Fibroblast of lung (primary cell): ENCODE measurements at places on chromosomes 3 and 15. TPM values are rescaled to one million over a fixed set of nuclear protein-coding genes. Genes with fewer than 3 reads are reported as not detected.

The TMEM207 gene
- total RNA-seq: not detected in 2 replicates

The GRM7 gene
- total RNA-seq: 0.26 TPM in 1 of 2 replicates, not detected in the other

The SLC9A9 gene
- 33.9 and 74.0 TPM in 2 replicates for total RNA-seq

The CELSR3 gene
- 0.77 and 2.1 TPM in 2 replicates for total RNA-seq

The ST8SIA2 gene
- under 0.01 TPM in 1 of 2 replicates, not detected in the other for total RNA-seq

The ITIH1 gene
- not detected in 2 replicates for total RNA-seq

The MESP2 gene
- 0.77 and 0.99 TPM in 2 replicates for total RNA-seq

DNA sequence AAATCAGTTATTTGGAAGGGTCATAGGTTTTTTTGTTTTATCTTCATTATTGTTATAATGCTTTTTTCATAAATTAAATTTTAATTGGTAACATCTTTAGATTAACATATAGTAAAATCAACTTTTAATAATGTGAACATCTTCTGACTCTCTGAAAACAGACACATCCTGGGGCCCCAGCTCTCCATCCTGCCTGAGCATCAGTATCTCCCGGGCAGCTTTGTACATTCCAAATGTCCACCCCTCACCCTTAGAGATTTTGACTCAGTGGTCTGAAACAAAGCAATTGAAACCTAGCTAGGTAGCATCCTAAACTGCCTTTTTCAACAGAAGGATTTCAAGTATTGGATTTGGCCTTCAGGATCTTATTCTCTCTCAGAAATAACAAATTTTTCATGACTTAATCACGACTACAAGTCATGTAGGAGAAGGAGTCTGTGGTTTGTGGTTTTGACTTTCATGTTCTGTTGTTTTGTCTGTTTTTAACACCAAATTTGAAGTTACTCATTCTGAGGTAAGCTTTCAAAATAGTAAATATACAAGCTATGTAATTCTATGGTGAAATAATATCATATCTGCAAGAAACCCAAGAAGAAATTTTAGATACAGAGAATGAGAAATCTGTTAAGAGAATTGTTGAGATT, 147.3 kb upstream of the UBE2E2 start:
- DNase-seq: peak; percentile 70

DNA sequence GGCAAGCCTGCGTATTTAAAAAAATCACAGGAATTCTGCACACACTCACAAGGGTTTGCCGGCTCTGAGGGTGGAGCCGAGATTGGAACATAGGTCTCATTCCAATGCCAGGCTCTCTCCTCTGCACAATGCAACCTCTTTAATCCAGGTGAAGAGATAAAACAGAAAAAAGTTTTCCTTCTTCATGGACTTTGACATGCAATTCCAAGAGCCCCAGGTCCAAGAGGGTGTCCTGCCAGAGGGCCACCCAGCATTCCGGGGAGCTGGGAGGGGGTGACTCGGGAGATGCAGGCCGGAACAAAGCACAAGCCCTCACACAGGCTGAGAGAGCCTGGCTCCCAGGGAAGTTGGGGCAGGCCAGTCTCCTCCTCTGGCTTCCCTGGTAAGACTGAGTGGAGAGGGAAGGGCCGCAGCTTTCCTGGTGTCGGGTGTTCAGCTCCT, 6.7 kb upstream of the SLC12A8 start:
- no peak for DNase-seq

GRCh38 chr3:53102601-53103147, 27.6 kb downstream of the RFT1 start:
- no peak for DNase-seq

- peak; percentile 48 for DNase-seq
Measured at GRCh38 chr3:30188713-30189112, 417.7 kb upstream of the TGFBR2 start.

GRCh38 chr3:46731795-46732194, 14.1 kb upstream of the PRSS50 start:
- DNase-seq: no peak

GRCh38 chr3:171365489-171365888, 94.7 kb downstream of the TNIK start:
- DNase-seq: no peak

DNA sequence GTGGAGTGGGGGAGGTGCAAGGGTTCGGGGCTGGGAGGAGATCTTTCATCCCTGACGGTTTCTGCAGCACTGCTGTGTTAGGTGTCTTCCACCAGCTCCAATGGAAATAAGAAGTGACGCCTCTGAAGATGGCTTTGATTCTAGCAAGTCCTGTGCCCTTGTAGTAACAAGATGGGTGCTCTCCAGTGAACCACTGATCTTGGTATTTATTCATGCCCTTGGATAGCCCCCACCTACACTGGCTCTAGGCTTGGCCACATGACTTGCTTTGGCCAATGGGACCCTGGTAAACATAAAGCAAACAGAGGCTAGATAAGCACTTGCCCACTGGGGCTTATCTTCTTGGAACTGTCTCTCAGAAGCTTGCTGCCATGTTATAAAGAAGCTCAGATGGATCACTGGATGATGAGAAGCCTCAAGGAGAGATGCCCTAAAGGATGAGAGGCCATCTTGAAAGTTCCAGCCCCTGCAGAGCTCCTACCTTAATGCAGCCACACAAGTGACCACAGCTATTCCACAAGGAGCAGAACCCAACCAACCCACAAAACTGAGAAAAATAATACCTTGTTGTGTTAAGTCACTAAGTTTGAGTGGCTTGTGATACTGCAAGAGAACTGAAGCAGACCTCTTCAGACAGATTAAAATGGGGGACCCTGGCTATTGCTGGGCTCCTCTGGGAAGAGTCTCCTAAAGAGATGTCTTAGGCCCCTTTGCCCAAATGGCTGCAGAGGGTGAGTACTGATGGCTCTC, 137.9 kb downstream of the PDCD6IP start:
- no peak for DNase-seq

- DNase-seq: peak; percentile 84
Measured at GRCh38 chr15:82044373-82045178, 1.2 kb downstream of the MEX3B start.

GRCh38 chr3:35745351-35745750, 106.0 kb downstream of the ARPP21 start:
- DNase-seq: no peak

DNA sequence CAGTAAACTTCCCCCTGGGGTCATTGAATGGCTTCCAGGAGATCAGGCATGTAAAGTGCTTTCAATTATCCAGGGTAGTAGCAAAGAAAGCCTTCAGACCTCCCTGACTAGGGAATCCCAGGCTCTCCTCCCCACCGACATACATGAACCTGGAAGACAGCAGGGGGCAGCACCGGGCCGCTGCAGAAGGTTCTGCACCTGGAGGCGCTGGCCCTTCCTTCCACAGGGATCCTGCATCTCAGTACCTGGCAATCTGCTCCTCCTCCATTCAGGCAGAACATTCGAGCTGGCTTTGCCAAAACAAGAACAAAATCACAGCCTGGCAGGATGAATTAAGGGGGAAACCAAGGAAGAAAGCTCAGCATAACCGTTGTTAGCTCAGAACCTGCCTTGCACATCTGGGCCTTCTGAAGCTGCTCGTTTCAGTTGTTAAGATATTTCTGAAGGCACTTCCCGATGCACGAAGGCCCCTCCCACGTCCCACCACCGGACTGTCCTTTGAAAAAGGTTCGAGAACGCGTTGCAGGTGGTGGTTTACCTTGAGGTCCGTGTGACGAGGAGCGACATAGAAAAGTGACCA, 237.7 kb downstream of the SLCO3A1 start:
- DNase-seq: peak; percentile 14

GRCh38 chr3:21705769-21706168, 45.2 kb downstream of the ZNF385D start:
- DNase-seq: peak; percentile 90

DNA sequence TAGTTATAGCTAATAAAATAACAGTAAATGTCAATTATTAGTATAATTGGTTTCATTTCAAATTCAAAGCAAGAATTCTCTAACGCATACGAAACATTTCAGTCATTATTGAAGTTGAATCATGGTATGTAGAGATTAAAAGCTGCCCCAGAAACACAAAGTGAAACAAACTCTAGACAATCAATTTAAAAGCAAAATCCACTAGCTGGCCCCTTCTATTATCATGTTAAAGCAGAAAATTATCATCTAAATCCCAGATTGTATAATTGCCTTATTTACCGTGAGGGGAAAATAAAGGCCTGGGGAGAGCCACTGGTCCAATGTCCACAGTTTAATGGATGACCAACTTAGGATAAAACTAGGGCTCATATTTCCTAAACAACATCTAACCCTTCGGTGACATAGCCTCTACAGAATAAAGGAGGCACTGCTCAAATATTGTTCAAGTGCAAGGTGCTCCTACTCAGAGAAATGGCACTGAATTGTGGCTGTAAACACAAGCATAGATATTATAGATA, 110.9 kb upstream of the THRB start:
- no peak for DNase-seq

DNA sequence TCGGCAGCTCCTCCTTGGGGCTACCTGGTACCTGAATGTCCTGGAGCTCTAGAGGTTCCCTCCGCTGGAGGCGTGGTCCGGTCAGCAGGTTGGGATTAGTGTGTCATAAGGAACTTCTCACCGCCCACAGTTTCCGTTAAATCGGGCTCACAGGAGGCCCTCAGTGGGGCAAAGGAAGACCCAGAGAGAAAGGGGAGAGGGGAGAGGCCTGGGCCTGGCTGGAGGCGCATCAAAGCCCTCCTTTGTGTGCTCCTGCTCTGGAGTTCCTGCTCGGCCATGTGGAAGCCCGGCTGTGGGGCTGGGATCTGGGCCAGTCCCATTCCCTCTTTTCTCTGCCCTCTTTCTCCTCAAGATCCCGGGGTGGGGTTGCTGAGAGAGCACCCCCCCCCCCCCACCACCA, at the start of gene RLBP1:
Gene RLBP1 (minus strand): TSS at position 37 of the 400 bp plus-strand sequence. CDS start 2,604 bp downstream, outside the sequence.
- peak; percentile 29 for DNase-seq

- no peak for DNase-seq
Measured at GRCh38 chr15:68541743-68542142, 37.0 kb upstream of the CORO2B start.

- no peak for DNase-seq
Measured at GRCh38 chr3:197343656-197344408, 45.4 kb upstream of the DLG1 start.
